ENCODE measurements at places on chromosomes 1 and 21.
A peak's percentile ranks its signal among the peaks of the same experiment; 100 is the strongest.

DNA sequence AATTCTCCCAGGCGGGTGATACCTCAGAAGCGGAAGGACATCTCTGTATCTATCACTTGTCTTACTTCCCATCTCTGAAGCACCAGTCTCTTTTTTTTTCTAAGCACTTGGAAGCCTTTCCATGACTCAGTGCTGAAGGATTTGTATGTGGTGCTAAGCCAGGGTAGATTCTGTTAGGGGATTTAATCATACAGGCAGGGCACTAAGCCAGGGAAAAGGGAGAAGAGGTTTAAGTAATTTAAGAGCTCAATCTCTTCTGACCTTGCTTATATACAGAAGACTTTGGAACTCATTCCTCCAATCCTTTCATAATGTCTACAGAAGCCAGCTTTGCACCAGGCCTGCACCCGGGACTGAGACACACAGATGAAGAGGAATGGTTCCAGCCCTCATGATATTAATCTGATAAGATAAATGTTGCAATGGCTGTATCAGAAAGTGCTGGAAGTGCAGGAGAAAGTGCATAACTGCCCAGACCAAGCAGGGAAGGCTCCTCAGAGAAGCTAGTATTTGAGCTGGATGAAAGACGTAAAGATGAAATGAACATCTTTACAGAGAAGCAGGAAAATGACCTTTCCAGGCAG is 11.0 kb downstream of the FAM163A start:
- peak; percentile 62 for DNase-seq

GRCh38 chr1:40532844-40533424 is 1.5 kb downstream of the ZNF684 start:
- DNase-seq = peak; percentile 49

DNA sequence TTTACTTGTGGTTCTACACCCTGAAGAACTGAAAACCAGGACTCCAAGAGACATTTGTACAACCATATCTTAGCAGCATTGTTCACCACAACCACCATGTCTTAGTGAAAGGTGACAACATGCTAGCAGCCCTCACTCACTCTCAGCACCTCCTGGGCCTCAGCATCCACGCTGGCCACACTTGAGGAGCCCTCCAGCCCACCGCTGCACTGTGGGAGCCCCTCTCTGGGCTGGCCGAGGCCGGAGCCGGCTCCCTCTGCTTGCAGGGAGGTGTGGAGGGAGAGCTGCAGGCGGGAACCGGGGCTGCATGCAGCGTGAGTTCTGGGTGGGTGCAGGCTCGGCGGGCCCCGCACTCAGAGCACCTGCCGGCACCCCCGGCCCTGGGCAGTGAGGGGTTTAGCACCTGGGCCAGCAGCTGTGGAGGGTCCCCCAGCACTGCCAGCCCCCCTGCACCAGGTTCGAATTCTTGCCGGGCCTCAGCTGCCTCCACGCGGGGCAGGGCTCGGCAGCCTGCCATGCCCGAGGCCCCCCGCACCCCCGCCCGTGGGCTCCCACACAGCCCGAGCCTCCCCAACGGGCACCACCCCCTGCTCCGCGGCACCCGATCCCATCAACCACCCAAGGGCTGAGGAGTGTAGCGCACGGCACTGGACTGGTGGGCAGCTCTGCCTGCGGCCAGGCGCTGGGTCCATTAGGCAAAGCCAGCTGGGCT is 9.2 kb downstream of the C1orf159 start:
- DNase-seq = no peak

GRCh38 chr21:29403301-29403700 is 104.6 kb downstream of the BACH1 start:
- peak; percentile 10 for DNase-seq

DNA sequence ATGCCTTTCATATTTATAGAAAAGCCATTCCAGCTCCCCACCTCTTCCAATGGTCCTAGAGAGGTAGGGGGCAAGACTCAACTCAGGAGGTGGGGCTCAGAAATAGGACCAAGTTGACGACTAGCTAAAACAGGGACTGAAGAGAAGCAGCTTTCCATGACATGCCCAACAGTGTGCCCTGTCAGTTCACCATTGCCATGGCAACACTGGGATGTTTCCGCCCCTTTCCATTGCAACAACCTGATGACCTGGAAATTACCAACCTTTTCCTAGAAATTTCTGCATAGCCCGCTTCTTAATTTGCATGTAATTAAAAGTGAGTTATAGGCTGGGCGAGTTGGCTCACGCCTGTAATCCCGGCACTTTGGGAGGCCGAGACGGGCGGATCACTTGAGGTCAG is 22.4 kb upstream of the INTS3 start:
- no peak for DNase-seq

GRCh38 chr21:41712201-41712600 is 54.7 kb downstream of the RIPK4 start:
- no peak for DNase-seq

- DNase-seq = peak; percentile 54
Measured at GRCh38 chr1:234955107-234955731, 173.4 kb downstream of the TOMM20 start.

- no peak for DNase-seq
Measured at GRCh38 chr1:15734296-15734695, 1.8 kb upstream of the SLC25A34 start.

Measured in astrocyte of the spinal cord (primary cell).